ENCODE measurements at places on chromosomes 3 and 15. TPM values are rescaled to one million over a fixed set of nuclear protein-coding genes. Genes with fewer than 3 reads are reported as not detected.

Gene RHOV
- not detected for total RNA-seq

Gene AGBL1
- not detected for total RNA-seq

Gene GOLGA6L7
- total RNA-seq, result not detected

Gene BTLA
- total RNA-seq, result not detected

Gene PARP15
- not detected for total RNA-seq

Gene ACTRT3
- 6.5 TPM for total RNA-seq

Gene MME
- 143 TPM for total RNA-seq

Gene CAMK2N2
- 0.12 TPM for total RNA-seq
